ENCODE measurements at places on chromosomes 1 and 21. TPM values are rescaled to one million over a fixed set of nuclear protein-coding genes. Genes with fewer than 3 reads are reported as not detected.

ITGB2 gene
- polyA plus RNA-seq, result 11.8 TPM

PLA2G2A gene
- polyA plus RNA-seq, result 0.18 TPM

COL11A1 gene
- polyA plus RNA-seq, result 6.9 TPM

SLC45A3 gene
- 8.8 TPM for polyA plus RNA-seq

PARK7 gene
- 305 TPM for polyA plus RNA-seq

CD52 gene
- 5.6 TPM for polyA plus RNA-seq

SLC44A3 gene
- polyA plus RNA-seq, result 89.4 TPM

C1orf94 gene
- not detected for polyA plus RNA-seq
